Activated naive CD4-positive, alpha-beta T cell treated with anti-CD3 and anti-CD28 coated beads, Interleukin-2, amount 50 U/mL, for 72 hours (primary cell): ENCODE measurements at places on chromosomes 7 and 10.

DNA sequence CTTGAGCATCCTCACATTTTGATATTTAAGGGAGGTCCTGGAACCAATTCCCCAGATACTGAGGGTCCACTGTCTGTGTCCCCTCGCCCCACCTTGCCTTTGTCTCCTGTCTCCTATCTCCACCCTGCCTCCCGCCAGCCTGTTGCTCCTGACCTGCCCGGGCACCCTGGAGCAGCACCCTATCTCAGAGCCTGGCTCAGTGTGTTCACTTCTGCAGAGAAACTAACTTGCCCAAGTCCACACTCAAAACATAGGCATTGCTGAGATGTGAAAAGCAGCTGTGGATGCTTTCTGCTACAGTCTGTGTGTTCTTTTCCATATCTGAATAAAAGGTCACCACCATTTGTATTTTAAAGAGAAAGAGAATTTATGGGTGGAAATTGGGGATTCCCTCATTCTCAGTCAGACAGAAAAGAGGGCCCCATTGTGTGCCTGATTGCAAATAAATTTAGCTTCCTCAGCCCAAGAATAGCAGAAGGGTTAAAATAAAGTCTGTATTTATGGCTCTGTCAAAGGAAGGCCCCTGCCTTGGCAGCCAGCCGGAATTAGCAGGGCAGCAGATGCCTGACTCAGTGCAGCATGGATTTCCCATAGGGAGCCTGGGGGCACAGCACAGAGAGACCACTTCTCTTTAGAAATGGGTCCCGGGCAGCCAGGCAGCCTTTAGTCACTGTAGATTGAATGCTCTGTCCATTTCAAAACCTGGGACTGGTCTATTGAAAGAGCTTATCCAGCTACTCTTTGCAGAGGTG lies 161.3 kb downstream of the EGFR start:
- no peak for DNase-seq

GRCh38 chr10:131816157-131816775 lies 84.5 kb upstream of the PPP2R2D start:
- peak; percentile 21 for DNase-seq

DNA sequence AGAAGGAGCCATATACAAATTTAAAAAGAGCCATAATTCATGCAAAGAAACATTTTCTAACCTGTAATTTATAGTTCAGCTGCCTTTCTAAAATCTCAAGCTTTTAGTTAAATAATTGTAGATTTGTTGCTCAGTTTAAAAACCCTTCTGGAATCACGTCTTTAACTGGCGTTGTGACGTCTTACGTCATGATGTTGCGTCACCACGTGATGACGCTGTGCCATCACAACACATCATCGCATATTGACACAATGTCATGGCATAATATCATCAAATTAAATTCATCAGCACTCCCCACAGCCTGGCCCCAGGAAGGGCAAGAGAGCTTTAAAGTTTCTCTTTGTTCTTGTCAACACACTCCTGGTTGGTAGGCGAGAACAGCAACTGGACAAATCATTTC lies 194.8 kb downstream of the GRM8 start:
- DNase-seq: no peak

DNA sequence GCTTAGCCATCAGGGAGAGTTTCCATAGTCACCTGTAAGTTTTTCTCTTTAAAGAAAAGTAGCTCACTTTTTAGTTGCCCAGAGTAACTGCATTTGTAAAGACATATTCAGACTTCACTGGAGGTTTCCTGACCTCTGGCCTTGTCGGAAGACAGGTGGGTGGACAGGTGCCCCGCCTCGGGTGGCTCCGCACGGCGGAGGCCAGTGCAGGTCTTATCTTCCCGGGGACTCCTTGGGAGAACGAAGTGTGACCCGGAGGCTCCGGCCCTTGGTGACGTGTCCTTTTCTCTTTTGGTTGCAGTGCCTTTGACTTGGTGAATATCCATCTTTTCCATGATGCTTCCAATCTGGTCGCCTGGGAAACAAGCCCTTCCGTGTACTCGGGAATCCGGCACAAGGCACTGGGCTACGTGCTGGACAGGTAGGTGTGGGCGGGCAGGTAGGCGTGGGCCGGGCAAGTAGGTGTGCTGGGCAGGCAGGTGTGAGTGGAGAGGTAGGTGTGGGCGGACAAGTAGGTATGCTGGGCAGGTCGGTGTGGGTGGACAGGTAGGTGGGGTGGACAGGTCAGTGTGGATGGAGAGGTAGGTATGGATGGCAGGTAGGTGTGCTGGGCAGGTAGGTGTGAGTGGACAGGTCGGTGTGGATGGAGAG lies 75.8 kb downstream of the NKX6-2 start:
- DNase-seq: no peak

DNA sequence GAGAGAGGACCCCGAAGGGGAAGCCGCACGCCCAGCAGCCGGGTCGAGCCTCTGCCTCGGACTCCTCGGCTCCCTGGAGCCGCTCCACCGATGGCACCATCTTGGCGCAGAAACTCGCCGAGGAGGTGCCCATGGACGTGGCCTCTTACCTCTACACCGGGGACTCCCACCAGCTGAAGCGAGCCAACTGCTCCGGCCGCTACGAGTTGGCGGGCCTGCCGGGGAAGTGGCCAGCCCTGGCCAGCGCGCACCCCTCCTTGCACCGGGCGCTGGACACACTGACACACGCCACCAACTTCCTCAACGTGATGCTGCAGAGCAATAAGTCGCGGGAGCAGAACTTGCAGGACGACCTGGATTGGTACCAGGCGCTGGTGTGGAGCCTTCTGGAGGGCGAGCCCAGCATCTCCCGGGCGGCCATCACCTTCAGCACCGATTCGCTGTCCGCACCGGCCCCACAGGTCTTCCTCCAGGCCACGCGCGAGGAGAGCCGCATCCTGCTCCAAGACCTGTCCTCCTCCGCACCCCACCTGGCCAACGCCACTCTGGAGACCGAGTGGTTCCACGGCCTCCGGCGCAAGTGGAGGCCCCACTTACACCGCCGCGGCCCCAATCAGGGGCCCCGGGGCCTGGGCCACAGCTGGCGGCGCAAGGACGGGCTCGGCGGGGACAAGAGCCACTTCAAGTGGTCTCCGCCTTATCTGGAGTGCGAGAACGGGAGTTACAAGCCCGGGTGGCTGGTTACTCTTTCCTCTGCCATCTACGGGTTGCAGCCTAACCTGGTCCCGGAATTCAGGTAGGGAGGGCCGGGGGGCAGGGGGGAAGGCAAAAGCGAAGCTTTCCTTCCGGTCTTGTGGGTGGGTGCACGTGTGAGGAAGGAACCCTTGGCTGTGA lies 973 bp downstream of the GPR158 start:
- no peak for DNase-seq

DNA sequence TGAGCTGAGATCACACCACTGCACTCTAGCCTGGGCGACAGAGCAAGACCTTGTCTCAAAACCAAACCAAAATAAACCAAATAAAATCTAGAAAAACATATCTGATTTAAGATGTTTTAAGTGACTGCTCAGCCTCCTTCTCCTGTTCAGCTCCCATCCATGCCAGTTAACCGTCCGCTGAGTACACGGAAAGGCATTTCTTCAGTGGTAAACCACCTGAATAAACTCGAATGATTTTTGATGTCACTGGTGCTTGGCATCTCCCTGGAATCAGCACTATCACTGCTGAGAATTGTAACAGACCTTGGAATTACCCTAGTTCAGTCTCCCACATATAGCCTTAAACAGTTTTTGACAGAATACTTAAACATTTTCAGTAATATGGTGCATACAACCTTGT lies 24.1 kb upstream of the NRCAM start:
- DNase-seq: no peak

DNA sequence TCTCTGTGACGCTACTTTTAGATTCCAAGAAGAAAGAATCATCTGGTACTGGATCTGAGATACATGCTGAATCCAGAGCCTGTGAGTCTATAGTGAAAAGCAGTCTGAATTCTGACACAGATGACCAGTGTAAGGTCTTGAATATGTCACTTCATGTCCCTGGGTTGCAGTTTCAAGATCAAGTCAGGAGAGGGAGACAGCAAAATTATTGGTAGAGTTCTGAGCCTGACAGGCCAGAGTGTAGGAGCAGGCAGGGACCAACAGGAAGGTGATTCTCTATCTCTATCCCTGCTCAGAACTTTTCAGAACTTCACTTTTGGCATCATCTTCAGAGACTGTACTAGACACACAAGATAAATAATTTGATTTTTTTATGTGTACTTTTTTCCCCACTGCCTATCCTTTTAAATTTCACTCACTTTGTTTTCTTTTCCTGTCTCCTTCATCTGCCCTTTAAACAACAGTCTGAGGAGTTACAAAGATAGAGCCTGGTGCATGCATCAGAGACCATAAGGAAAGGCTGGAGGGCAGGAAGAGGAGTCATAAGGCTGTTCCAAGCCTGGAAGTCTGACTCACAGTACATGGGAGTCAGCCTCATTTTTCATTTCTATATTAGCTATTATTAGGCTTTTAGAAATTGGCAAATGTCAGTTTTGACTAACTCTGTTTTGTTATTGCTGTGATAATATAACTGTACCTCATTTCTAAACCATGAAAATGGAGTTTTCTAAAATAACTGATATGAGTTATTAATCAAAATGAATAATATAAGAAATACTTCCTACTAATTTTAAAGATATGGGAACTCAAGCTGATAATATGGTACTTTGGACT lies 120.2 kb upstream of the TMEM229A start:
- DNase-seq: no peak

- no peak for DNase-seq
Observed at GRCh38 chr10:6346631-6347030, 143.9 kb downstream of the PFKFB3 start.

- DNase-seq: peak; percentile 19
Observed at GRCh38 chr10:16612115-16612980, 90.7 kb upstream of the C1QL3 start.

DNA sequence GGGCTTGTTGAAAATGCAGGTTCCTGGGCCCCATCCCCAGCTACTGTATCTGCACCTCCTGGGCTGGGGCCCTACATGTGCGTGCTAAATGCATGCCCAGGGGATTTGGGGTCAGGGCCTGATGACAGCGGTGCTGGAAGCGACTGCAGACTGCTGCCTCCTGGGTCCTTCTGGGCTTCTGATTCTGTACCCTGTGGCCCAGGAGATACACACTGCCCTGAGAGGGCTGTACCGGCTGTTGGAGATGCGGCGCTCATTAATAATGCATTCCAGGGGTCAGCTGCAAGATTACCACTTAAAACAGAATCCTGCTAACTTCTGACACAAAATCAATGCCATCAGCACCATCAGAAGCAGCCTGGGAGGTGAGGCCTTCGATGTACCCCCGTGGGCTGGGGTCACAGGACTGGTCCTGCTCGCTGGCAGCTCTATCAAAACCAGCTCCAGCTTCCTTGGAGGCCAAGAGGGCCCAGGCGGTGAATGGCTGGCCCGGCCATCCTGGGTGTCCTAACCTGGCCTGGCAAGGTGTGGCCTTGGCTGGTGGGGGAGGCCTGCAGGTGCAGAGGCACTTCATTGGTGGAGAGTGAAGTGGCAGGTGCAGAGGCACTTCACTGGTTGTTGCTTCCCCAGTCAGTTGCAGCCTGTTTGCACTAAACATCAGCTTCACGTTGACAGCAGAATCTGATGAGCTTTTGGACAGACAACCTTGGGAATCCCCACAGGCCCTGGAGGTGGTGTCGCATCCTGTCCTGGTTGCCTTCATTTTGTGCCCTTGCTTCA lies 79.2 kb downstream of the GLRX3 start:
- DNase-seq: no peak

GRCh38 chr10:73910764-73911552 lies at the start of gene PLAU:
PLAU (plus strand) TSS chr10:73911132; CDS start chr10:73911556, 424 bp downstream.
- no peak for DNase-seq

DNA sequence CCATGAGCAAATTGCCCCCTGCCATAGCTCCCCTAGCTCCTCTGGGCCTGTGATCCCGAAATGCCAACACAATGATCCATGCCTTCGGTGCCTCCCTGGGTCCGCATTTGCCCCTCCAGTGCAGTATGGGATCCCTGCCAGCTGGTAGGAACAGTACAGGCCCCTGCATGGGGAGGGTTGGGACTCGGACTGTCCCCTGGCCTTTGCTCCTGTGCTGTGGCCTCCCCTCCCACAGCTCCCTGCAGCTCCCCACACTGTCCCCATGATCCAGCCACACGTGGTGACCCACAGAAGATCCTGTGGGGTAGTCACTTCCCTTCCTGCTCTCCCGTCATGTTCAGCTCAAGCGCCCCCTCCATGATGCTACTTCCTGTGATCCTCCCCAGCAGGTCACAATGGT lies 140.3 kb downstream of the MAPK8 start:
- DNase-seq: no peak

DNA sequence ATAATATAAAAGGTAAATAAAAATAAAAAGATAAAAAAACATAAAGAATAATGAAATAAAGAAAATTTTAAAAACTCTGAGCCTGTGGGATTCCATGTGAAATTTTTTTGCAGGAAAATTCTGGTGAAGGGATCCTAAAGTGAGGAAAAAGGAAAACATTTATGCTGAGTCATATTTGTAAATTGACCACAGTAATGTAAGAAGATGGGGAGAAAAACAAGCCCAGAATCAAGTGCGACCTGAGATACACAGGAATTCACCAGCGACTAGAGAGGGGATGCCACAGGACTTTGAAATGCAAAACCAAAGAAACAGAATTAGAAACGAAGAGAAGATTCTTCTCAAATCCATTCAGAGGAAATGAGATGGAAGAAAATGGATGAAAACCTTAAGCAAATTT lies 133.8 kb upstream of the PFKP start:
- DNase-seq: no peak

GRCh38 chr10:113442336-113442735 lies 110.5 kb upstream of the HABP2 start:
- no peak for DNase-seq

- no peak for DNase-seq
Observed at GRCh38 chr10:58734116-58734515, 221.4 kb downstream of the BICC1 start.

DNA sequence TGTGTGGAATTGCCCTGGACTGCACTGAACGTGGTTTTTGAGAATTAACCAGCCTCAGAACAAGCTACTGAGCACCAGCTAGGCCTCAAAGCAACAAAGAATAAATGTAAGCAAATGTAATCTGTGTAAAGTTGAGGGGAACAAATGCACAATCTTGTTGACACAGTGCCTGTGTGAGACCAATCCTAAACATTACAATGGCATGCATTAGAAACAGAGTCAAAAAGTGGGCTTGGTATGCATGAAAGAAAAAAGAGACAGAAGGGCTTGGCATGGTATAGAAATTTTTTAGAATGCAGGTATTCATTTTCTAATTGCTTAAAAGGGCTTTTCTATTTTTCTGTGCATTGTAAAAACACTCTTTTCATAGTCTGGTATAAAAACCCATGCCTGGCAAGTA lies 224.3 kb downstream of the POU6F2 start:
- DNase-seq: no peak

DNA sequence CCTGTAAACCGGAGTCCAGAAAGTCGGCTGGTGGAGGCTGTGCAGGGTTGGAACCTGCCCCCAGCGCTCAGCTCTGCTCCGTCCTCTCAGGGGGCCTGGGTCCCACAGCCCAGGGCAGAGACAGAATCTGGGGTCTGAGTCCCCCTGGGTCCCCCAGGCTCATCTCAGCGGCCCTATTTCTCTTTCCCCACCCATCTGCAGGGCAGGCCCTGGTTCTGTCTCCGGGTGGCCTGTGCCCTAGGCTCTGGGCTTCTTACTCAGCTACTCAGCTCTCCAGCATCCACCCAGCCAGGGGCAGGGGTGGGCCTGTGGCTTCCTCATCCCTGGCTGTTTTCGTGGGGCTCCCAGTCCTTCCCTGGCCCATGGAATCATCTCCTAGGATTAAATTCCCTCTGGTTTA lies 183.4 kb downstream of the ADARB2 start:
- no peak for DNase-seq
